Purkinje cell (primary cell): ENCODE measurements at places on chromosomes 12 and 14. TPM values are rescaled to one million over a fixed set of nuclear protein-coding genes. Genes with fewer than 3 reads are reported as not detected.

Gene HOXC5
- not detected in 2 replicates for polyA plus RNA-seq

Gene ASCL1
- polyA plus RNA-seq = 1.0 and 1.8 TPM in 2 replicates

Gene NINJ2
- 0.92 and 2.6 TPM in 2 replicates for polyA plus RNA-seq

Gene TMTC1
- 43.2 and 49.8 TPM in 2 replicates for polyA plus RNA-seq

Gene PAWR
- 0.07 and 1.1 TPM in 2 replicates for polyA plus RNA-seq

Gene FGD4
- 35.4 and 37.9 TPM in 2 replicates for polyA plus RNA-seq

Gene DNAJC22
- not detected in 2 replicates for polyA plus RNA-seq

Gene OVCH1
- 0.76 and 3.0 TPM in 2 replicates for polyA plus RNA-seq
